ENCODE measurements at places on chromosomes 12 and 14.

DNA sequence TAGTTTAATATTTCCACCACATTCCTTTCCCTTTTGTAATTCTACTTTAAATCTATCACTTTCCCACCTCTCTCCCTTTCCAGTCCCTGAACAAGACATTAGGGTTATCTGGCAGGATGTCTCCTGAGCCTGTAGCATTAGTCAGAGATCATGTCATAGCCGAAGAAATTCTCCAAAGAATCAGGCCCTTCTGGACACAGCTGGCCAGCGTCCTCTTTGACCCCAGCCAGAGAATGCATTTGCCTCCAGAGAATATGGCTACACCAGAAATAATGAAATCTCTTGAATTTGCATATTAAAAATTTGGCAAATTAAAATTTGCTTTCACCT lies 56.7 kb downstream of the NTF3 start:
- DNase-seq = no peak

GRCh38 chr12:53481939-53482586 lies 17.2 kb downstream of the MAP3K12 start:
- DNase-seq = peak; percentile 20

GRCh38 chr12:124365726-124366430 lies 71.0 kb downstream of the RFLNA start:
- DNase-seq = no peak

GRCh38 chr12:92619730-92620684 lies 82.8 kb upstream of the PLEKHG7 start:
- no peak for DNase-seq

- peak; percentile 25 for DNase-seq
Measured at GRCh38 chr14:76863724-76864407, 37.7 kb downstream of the LRRC74A start.

DNA sequence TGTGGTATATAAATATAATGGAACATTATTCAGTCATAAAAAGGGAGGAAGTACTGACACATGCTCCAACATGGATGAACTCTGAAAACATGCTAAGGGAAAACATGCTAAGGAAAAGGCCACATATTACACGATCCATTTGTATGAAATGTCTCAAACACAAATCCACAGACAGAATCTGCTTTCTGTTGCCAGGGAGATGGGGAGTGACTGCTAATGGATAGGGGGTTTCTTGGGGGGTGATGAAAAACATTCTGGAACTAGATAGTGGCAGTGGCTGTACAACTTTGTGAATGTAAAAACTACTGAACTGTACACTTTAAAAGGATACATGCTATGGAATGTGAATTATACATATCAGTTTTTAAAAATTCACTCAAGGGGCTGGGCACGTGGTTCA lies 6.6 kb downstream of the PPTC7 start:
- DNase-seq = no peak

DNA sequence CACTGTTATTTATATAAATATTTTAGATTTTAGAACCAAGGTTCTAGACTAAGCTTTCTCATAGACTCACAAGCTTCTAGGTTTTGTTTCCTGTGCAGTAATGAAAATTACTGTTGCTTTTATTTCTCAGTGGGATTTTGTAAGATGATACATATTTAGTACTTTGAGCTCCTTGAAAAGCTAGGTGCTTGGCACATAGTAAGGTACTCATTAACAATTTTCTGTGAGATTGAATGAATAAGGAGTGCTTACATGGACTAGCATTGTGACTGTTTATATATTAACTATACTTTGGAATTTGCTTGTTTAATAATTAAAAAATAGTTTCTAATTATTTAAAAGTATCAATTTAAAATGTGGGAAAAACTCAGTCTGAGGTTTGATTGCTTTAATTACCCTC lies 85.7 kb downstream of the MIA2 start:
- no peak for DNase-seq

DNA sequence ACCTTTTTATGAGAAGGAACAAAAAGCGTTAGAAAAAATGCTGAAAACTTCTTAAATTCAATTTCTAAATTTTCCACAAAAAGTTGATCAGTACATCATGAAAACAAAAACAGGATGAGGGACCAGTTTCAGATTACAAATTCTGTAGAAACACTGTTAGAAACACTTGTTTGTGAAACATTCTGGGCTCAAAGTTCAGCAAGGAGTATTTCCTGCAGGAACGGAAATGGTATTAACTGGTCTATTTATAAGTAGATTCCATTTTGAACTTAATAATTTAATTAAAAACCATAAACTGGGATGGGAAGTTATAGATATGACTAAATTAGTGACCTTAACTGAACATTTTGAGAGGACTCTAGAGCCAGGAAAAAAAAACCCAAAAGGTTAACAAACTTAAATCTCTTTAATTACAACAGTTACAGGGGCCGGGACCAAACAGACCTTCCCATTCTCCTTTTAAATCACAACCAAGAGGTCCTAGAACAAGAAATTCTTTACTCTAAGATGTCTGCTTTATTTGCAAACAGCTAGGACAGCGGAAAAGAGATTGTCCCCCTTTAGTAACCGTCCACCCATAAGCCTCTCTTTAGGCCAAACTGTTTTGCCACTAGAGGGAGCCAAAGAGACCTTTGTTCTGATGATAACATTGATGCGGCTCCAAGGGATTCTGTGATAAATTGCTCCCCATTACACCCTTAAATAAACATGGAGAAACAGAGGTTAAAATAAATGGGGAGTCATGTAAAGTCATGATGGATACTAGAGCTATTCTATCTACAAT lies 69.0 kb upstream of the RERGL start:
- DNase-seq = no peak

GRCh38 chr14:95445161-95445560 lies 71.3 kb downstream of the SYNE3 start:
- no peak for DNase-seq

- DNase-seq = no peak
Measured at GRCh38 chr14:24436355-24437019, 6.1 kb downstream of the SDR39U1 start.

DNA sequence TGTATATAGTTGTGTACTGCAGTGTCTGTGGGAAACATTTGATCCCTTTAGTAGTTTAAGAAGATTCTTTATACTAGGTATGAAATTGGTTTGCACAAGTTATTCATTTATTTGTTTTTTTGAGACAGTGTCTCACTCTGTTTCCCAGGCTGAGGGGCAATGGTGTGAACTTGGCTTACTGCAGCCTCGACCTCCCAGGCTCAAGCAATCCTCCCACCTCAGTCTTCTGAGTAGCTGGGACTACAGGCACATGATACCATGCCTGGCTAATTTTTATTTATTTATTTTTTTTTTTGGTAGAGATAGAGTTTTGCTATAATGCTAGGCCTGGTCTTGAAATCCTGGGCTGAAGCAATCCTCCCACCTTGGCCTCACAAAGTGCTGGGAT lies 209.4 kb downstream of the RASSF9 start:
- no peak for DNase-seq

- DNase-seq = no peak
Measured at GRCh38 chr12:118190266-118190665, 54.3 kb downstream of the PEBP1 start.

- DNase-seq = no peak
Measured at GRCh38 chr14:93926245-93926872, 785 bp upstream of the FAM181A start.

GRCh38 chr14:106874350-106874749 lies 1348.0 kb downstream of the TMEM121 start:
- DNase-seq = no peak

- no peak for DNase-seq
Measured at GRCh38 chr14:77790566-77791224, 9.2 kb upstream of the ADCK1 start.

DNA sequence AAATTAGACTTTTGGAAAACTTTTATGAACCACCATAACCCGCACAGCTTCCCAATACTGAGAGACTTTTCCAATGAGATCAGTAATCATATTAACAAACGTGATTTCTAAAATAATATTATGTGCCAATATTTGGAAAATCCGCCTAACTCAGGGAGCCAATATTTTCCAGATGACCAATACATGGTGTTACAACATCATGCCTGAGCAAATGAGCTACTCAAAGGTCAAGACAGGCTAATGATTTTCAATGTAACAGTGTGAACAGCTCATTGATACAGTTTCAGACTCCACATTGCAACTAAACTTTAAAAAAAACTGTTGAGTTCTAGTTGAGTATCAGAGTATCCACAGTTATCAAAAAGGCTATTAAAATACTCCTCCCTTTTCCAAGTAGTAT lies 46.8 kb downstream of the RNF34 start:
- no peak for DNase-seq

DNA sequence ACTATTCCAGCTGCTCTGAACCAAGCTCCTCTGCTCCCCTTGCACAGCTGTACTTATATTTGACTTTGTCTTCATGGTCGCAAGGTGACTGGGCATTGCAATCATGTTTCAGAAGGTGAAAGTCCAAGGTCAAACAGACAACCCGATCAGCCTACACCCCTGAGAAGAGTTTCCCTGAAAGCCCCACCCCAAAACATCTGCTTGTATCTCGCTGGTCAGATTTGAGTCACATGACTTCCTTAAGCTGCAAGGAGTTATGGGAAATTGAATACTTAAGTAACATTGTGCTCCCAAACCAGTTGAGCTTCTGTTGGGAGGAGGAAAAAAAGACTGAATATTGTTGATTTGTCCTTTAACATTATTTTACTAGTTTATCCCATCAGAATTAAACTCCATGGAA lies 83.4 kb upstream of the FZD10 start:
- no peak for DNase-seq
